Activated naive CD4-positive, alpha-beta T cell (primary cell): ENCODE measurements at places on chromosomes 2 and 18.
A peak's percentile ranks its signal among the peaks of the same experiment; 100 is the strongest.

- no peak for DNase-seq
These were observed 78.0 kb downstream of the CRIM1 start for GRCh38 chr2:36433311-36434217.

- no peak for DNase-seq
These were observed 14.4 kb downstream of the FBLN7 start for GRCh38 chr2:112152476-112153178.

DNA sequence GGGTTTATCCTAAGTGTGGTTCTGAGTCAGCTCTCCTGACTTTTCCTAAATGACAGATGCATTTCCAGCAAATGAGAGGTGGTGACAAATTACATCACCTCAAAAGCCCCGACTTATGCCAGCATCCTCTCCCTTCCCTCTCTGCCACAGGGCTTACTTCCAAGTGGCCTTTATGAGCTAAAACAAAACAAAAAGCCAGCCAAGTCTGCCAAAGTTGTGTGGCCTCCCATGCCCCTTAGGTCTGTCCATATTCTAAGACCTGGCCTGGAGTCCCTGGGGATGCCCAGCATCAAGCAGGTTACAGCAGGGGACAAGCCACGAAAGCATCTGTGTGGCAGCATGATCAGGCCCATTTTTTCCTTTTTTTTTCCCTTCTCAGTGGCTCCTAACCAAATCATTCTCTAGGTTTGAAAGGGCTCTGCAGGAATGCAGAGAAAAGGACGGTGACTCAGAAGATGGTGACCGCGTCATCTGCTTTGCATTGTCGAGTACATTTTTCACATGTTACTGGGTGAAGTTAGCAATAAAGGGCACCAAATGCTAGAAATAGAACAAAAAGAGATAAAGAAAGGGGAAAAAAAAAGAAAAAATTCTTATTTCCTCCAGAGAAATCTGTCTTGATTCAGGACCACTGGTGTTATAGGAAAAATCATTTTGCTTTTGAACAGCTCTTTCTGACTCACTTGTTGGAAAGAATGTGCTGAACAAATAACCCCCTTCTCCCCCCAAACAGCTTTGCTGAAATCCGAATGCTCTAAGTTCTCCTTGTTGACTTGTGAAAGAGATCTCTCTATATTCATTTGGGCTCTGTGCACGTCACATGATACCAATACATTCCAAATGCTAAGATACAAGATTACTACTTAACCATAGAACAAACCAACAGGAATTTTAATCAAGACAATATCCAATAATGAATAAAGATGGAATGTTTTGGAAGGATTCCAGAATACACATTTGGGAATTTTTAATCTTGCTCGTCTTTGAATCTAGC lies 178.7 kb downstream of the EN1 start:
- DNase-seq, result no peak

DNA sequence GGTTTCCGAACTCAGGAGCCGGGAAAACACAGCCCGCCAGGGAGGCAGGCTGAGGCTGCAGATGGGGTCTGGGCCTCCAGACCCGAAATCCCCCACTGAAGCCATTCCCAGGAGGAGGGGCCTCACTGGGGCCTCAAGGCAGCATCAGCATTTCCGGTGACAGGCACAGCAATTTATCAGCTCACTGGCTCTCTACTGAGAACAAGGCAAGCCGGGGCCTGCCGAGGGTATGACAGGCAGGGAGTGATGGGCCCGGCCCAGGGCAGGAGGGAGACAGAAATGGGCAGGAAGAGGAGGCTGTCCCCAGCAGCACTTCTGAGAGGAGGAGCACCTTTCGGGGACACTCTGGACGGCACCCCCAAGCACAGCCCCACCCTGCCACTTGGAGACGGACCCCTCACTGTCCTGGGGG lies 12.5 kb downstream of the SDC1 start:
- DNase-seq, result no peak

GRCh38 chr2:67895227-67895941 lies 167.4 kb downstream of the C1D start:
- no peak for DNase-seq

GRCh38 chr18:6056171-6056910 lies 161.0 kb upstream of the TMEM200C start:
- DNase-seq, result no peak

DNA sequence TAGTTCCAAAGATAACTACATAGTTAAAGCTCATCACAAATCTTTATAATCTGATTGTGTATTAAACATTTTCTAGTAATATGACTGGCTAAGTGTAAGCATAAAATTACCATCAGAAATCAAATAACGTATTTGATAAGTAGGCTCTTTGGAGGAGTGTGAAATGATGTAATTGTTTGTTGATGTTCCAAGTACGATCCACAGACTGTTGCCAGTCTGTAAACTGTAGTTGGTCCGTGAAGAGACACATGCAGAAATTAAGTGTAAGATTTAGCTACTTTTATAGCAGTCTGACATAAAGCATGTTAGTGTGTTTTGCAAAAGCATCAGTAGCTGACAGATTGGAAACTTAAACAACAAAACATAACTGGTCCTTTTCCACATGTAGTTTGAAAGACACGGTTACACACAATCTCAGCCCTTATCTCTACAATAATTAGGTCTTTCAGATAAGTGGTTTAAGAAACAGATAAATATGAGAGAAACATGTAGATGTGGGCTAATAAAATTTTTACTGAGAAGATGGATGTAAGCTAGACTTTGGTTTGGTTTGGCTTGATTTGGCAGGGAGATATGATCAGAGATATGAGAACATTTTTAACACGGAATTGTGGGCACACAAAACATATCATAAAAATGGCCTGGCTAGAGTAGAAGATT lies 115.0 kb upstream of the EPB41L5 start:
- DNase-seq, result no peak

GRCh38 chr18:35180455-35180854 lies 60.4 kb upstream of the ZNF397 start:
- no peak for DNase-seq

DNA sequence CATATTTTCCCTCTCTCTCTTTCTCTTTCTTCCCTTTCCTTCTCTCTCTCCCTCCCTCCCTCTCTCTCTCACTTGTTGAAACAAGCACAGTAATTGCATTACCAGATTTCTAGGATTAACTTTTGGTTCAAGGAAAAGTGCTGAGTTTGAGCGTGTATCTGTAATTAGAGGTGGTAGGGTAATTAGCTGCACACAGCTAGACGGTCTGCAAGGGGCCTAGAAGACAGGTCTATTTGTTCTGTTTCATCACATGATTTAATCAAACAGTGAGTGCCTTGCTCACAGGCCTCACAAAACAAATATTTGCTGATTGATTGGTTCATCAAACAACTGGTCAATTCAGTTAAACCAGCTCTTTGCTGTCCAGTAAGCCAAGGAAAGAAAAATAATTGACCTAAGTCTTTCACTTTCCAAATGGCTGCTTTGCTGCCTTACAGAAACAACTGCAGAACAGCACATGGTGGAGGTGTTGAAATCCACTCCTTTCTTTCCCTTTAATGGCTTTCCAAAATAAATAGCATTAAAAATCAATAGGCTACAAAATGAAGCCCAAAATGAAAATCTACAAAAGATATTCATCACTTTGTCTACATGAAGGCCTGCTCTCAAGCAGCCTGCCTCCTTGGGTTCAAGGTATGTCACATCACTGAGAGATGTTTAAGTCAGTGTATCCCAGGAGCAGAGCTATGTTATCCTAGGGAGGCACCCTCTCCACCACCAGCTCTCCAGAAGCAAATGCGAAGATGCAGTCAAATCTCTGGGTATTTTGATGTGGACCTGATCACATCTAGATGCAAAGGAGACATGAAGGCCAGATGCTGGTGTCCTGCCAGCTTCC lies 264.4 kb upstream of the SIX2 start:
- no peak for DNase-seq

GRCh38 chr2:25314514-25315315 lies 27.0 kb downstream of the DNMT3A start:
- DNase-seq, result peak; percentile 21

- no peak for DNase-seq
These were observed 150.5 kb downstream of the COPS8 start for GRCh38 chr2:237236188-237236587.

DNA sequence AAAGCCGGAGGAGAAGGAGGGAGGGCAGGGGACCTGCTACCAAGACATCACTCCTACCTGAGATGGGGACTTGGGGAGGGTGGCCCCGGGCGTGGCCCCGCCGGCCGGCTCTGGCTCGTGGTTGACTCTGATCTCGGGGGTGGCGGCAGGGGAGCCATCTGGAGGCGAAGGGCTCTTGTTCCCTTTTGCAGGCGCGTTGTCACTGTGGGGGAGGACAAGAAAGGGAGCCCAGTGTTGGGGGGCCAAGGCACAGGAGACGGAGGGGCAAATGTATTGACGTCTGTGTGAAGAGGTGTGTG lies 48.1 kb downstream of the BIN1 start:
- no peak for DNase-seq

- no peak for DNase-seq
These were observed 634.2 kb downstream of the TSN start for GRCh38 chr2:122389694-122390093.

DNA sequence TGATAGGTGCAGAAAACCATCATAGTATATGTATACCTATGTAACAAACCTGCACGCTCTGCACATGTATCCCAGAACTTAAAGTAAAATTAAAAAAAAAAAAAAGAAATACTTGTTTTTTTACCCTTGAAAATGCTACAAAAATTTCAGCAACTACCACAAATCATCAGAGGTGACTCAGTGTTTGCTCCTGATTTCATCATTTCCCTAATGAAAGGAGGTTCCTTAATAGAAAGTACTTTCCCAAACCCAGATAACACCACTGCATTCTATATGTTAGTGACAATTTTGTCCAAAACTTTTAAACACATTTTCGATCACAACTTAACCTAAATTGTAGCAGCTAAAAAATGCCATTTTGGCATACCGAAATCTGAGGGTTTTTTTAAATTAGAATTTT lies 163.3 kb downstream of the SLC39A10 start:
- no peak for DNase-seq
